Activated CD4-positive, alpha-beta T cell treated with anti-CD3 and anti-CD28 coated beads for 36 hours (primary cell): ENCODE measurements at places on chromosomes 4 and X. TPM values are rescaled to one million over a fixed set of nuclear protein-coding genes. Genes with fewer than 3 reads are reported as not detected.

The SSX4B gene
- total RNA-seq = not detected

DNA sequence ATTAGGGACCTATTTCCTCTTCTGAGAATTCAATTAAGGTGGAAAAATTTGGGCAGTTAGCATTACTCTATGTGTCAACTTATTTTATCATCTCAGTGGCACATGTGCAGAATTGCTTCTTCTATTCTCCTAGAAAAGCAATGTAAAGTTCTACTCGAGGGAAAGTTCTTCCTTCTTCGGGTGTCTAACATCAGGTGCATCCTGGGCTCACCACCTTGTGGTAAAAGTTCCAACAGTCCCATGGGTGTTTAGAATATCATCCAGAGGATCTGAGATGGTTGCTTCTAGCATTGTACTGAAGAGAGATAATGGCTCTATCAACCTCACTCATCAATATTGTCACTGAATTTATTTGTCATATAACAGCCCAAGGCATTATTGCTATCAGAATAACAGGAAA is 969.7 kb downstream of the PDHA2 start:
- DNase-seq = no peak

The FMR1NB gene
- total RNA-seq = not detected

- no peak for DNase-seq
Observed at GRCh38 chr4:188086858-188087257, 22.5 kb downstream of the TRIML2 start.

GRCh38 chr4:26175006-26175786 is 145.6 kb upstream of the RBPJ start:
- DNase-seq = peak; percentile 56

DNA sequence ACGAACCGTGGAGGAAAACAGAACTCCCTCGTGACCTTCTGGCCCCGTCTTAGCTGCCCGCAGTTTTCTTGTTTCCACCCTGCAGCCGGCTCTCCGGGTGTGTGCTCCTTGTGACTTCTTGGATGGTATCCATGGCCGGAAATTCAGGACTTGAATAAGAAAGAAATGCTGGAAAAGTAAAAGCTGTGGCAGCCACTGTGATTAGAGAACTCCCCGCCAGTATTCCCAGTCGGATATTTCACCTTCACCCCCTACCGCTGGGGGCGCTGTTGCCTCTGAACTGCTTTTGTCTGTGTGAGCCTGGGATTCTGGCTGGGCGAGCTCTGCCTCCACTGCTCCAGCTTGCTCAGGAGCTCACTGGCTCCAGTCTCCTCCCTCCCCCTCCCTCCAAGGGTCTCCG is 41.5 kb upstream of the CYP4V2 start:
- no peak for DNase-seq

- no peak for DNase-seq
Observed at GRCh38 chrX:23745786-23746185, 2.7 kb upstream of the ACOT9 start.

GRCh38 chr4:116531026-116531425 is 554.4 kb downstream of the TRAM1L1 start:
- no peak for DNase-seq

DNA sequence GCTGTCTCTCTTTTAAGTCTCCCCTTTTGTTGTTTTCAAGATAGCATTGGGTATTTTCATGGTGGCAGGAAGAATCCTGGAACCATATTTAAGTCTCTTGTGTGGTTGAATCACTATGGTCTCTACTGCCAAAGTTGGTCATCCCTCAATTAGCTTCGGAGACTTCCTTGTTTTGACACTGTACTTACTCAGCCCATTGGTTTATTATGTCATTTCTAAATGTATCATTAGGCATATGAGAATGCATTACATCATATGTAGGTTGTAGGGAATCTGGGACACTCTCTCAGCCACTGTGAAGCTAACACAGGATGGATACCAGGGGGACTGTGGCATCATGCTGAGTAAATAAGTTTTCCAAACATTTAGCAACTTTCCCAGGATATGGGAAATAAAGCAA is 211.8 kb downstream of the DTHD1 start:
- DNase-seq = no peak

The PDGFC gene
- not detected for total RNA-seq

DNA sequence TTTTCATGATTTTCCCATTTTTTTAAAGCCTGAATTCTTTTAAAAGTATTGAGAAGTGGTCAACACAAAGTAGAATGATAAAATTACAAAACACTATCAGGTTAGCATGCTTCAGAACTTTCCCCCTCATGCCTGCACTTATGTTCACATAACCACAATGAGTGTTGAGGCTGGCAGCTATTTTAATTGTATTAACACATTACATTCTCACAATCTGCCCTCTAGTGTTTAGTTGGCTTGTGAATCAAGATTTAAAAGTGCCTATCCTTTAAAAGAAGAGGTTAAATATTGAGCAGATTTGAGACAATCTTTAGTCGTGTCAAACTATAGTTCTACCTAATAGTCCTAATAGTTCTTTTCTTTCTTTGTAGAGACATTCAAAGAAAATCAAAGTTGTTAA is 93.6 kb upstream of the NAP1L5 start:
- no peak for DNase-seq

The ZMAT1 gene
- 4.4 TPM for total RNA-seq

DNA sequence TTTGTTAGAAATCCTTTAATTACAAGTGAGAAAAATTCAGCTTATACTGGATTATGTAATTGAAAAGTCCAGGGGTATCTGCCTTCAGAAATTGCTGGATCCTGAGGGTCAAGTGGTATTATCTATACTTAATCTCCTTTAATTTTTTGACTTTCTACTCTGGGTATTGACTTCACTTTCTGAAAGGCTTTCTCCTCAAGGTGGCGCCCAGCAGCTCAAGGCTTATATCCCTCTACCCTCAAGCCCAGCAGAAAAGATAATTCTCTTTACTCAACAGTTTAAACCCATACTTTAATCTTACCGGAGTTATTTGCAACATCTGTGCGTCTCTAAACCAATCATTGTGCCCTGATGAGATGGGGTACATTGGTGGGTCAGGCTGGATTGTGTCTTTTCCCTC is 129.5 kb downstream of the LARP7 start:
- peak; percentile 38 for DNase-seq

GRCh38 chr4:189858435-189858834 is 82.2 kb upstream of the FRG1 start:
- DNase-seq = no peak

- DNase-seq = no peak
Observed at GRCh38 chrX:71102292-71102691, 4.2 kb downstream of the CXorf65 start.

- no peak for DNase-seq
Observed at GRCh38 chrX:802846-803245, 172.3 kb downstream of the SHOX start.

GRCh38 chr4:184817494-184818215 is 8.1 kb downstream of the ACSL1 start:
- DNase-seq = no peak

The TLR10 gene
- not detected for total RNA-seq

The GATB gene
- 21.2 TPM for total RNA-seq

DNA sequence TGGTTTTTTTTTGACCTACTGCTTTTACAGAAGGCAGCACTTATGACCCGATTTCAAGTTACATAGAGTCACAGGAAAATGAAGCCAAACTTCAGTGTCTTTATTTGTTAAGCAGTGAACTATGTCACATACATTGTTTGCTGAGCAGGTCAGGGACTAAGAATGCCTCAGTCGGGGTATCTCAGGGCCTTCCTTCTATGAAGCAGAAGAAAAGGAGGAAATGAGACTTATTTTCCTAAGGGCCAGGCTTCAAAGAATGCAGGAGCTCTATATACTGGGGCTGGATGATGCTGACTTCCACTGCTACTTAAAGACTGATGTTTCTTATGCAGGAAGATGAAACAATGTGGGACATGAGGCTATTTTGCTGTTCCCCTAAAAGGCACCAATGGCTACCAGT is 558.4 kb upstream of the IGFBP7 start:
- DNase-seq = no peak

DNA sequence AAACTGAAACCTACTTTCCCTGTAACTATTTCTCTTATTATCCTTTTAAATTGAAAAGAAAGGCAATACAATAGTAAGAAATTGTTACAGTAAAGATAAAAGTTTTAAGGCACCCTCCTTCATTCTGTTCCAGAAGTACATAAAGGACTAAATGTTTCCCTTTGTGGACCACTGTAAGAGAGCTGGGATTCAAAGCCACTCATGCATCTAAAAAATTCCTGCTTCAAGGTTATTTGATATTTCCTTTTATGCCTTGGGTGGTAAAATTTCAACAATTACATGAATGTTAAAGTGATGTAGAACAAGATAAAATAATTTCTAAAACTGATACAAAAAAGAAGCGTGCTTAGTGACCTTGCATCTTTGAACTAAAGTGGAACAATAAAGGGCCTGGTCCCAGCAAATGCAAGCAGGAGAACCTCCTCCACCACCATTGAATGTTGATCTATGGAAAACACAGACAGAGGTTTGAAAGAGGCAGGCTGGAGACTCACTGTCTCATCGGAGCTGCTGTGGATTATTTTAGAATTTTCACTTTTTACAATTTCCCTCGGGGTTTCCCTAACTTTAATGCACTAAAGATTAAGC is 42.3 kb upstream of the PRSS12 start:
- no peak for DNase-seq

GRCh38 chr4:181677201-181677600 is 566.0 kb upstream of the TENM3 start:
- no peak for DNase-seq

- no peak for DNase-seq
Observed at GRCh38 chr4:23881674-23882337, 8.0 kb downstream of the PPARGC1A start.

DNA sequence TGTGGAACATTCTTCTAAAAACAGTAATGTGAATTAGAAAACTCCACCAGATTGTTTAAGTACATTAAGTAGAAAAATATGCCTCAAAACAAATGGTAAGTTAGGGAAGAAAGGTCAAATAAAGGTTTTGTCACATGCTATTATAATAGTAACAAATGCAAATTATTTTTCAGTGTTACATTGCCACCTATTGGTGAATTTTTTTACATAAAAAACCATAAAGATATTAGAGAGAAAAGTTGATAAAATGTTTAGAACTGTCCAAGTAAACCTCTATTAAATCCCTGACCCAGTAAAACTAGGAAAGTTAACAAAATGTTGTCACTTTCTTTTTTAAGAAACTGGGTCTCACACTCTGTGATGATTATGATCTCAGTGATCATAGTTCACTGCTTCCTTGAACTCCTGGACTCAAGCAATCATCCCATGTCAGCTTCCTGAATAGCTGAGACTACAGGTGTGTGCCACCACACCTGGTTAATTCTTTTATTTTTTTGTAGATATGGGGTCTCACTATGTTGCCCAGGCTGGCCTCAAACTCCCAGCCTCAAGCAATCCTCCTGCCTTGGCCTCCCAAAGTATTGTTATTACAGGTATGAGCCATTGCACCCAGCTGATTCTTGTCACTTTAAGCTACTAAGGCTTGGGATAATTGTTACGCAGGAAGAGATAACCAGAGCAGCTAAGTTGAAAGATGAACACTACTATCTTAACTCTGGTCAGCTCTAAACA is 157.6 kb downstream of the ATRX start:
- no peak for DNase-seq

GRCh38 chr4:69503558-69503957 is 7.9 kb upstream of the UGT2B4 start:
- DNase-seq = no peak

GRCh38 chr4:24753519-24753918 is 41.9 kb upstream of the SOD3 start:
- no peak for DNase-seq

- DNase-seq = no peak
Observed at GRCh38 chr4:8708401-8709021, 115.9 kb downstream of the CPZ start.

DNA sequence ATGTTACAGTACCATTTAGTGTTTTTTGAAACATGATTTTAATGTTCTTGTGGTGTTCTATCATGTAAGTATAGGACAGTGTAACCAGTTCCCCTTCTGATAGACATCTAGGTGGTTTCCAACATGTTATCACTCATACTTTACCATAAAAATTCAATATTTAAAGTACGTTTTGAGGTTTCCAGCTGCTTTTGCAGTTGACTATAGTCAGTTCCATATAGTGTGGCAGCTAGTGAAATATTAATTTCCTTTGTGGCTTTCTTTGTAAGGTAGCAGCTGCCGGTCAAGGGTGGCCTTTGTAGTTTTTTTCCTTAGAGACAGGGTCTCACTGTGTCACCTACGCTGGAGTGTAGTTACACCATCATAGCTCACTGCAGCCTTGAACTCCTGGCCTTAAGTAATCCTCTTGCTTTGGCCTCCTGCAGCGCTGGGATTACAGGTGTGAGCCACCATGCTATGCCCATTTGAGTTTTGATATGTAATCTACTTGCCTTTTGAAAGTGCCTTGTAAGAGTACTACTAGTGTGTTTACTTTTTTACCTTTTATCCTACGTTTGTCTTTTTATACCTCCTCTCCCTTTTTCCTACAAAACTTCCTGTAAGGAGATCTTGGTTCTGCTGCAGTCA is 63.0 kb downstream of the ARHGAP10 start:
- no peak for DNase-seq

DNA sequence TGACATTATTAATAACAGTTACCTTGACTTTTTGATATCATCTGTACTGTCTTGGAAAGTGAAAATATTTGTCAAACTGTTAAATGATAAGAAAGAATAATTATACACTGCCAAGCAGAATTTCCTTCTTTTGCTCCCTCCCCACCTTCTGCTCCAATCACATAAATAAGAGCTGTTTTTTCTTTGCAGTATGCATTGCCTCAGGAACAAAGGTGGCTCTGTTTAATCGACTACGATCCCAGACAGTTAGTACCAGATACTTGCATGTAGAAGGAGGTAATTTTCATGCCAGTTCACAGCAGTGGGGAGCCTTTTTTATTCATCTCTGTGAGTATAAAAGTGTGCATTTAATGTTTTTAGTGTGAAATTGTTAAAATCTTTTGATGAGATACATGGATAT is 66.1 kb downstream of the CCKAR start:
- no peak for DNase-seq

- DNase-seq = no peak
Observed at GRCh38 chr4:3863841-3864741, 97.9 kb downstream of the ADRA2C start.

DNA sequence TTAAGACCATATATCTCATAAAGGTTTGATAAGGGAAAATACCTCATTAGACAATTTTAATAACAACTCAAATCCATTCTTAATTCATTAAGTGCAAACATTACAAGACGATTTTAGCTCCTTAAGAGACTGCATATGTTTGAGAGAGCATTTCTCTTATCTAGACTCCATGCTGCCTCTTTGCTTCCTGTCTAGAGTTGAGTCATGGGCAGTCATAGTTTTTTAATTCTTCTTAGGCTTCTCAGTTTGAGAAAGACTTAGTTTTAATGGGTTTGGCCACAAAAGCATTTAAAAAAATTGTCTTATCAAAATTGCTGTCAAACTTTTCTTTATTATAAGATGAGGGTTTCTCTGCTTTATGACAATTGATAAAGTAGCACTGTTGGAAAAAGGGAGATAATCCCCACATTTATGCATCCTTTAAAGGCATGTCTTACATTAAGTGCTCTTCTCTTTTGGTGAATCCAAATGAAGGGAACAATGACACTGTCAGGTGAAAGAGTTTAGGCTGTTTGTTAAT is 713.4 kb downstream of the PCDH18 start:
- DNase-seq = no peak

GRCh38 chrX:47502316-47503125 is 19.5 kb upstream of the ZNF41 start:
- no peak for DNase-seq
